ENCODE measurements at places on chromosomes 2 and 18. TPM values are rescaled to one million over a fixed set of nuclear protein-coding genes. Genes with fewer than 3 reads are reported as not detected.

DNA sequence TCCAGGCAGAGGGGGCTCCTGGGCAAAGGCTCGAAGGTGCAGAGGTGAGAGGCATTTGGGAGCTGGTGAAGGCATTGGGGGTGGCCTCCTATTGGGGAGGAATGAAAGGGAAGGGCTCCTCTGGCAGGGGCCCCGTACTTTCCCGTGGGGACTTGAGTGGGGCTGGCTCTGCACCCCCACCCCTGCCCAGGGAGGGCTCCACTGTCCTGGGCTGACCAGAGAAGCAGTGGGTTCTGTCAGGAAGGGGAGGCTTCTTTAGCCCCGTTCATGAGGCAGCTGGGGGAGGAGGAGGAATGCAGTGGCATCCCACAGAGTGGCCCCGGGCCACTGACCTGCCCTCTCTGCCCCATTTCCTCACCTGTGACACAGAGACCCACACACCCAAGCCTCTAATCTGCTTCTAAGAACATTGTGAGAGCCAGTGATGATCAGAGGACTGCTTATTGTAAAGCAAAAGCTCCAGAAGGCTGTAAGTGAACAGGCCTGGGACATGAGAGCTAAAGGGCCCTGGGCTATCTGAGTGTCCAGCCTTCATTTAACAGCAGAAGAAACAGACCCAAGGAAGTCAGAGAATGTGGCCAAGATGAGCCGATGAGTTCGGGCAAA lies 38.6 kb upstream of the GPAT2 start:
- H3K4me1 ChIP-seq: no peaks in the 10 kb centered on the region
- no peak for DNase-seq
- H3K27ac ChIP-seq: no peak overlapping the region
- H3K36me3 ChIP-seq: no peaks in the 10 kb centered on the region
- H3K27me3 ChIP-seq: peaks cover 3% of the 10 kb centered on the region

The PDCD1 gene
- total RNA-seq: 12.3 TPM

DNA sequence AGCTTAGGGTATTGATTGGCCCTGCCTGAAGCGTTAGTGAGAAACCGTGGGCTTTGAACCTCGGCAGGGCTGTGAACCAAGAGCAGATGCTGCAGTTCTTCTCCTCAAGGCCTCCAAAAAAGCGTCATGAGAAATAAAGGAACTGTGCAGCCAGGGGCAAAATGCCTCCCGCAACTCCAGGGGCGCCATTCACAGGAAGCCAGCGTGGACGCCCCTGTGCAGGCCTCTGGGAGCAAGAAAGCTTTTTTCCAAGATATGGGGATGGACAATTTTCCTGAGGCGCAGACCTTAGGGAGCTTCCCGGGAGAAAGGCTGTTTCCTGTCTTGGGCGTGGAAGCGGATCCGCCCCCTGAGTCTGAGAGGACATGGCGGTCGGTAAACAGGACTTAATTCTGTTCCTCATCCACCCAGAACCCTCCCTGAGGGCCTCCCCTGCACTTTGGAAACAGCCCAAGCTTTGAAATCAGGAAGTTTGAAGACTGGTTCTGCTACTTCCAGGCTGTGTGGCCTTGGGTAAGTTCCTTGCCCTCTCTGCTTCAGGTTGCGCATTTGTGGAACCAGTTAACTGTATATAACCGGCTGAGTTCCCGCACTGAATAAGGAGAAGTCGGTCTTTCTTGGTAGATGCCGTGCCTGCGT lies 29.6 kb upstream of the CABLES1 start:
- H3K4me3 ChIP-seq: no peak overlapping the region
- H3K27me3 ChIP-seq: no peaks in the 10 kb centered on the region
- H3K36me3 ChIP-seq: no peaks in the 10 kb centered on the region
- DNase-seq: no peak
- H3K4me1 ChIP-seq: no peaks in the 10 kb centered on the region
- H3K27ac ChIP-seq: no peak overlapping the region

The ALPP gene
- not detected for total RNA-seq

The NOSTRIN gene
- total RNA-seq: not detected
